ENCODE measurements at places on chromosomes 11 and 22.

GRCh38 chr11:16827139-16827538, 88.7 kb downstream of the C11orf58 start:
- no peak for DNase-seq

GRCh38 chr11:387193-387793, 6.7 kb upstream of the PKP3 start:
- no peak for DNase-seq

GRCh38 chr11:83124636-83125424, 32.1 kb upstream of the PCF11 start:
- DNase-seq, result no peak

DNA sequence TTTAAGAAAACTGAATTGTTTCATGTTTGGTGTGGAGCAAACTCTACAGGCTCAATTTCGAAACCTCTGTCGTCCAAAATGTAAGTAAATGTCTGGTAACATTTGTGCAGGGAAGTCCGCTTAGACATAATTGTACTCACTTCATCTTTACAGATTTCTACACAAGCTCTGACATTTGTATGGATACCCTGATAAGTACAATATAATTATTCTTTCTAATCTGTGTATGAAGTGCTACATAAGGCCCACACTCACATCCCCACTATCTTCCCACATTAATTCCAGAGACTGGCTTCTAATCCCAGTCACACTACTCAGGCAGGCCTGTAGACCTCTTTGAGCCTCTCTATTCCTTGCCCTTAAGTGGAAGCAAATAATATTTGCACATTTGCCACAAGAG, 129.2 kb upstream of the LMO1 start:
- no peak for DNase-seq

- DNase-seq, result no peak
These were observed 10.7 kb upstream of the TXN2 start for GRCh38 chr22:36492109-36492508.

GRCh38 chr11:46296059-46296527, 18.6 kb downstream of the CREB3L1 start:
- no peak for DNase-seq

GRCh38 chr11:115162919-115163318, 341.3 kb downstream of the CADM1 start:
- no peak for DNase-seq

GRCh38 chr11:14361951-14362350, 3.0 kb upstream of the RRAS2 start:
- no peak for DNase-seq

DNA sequence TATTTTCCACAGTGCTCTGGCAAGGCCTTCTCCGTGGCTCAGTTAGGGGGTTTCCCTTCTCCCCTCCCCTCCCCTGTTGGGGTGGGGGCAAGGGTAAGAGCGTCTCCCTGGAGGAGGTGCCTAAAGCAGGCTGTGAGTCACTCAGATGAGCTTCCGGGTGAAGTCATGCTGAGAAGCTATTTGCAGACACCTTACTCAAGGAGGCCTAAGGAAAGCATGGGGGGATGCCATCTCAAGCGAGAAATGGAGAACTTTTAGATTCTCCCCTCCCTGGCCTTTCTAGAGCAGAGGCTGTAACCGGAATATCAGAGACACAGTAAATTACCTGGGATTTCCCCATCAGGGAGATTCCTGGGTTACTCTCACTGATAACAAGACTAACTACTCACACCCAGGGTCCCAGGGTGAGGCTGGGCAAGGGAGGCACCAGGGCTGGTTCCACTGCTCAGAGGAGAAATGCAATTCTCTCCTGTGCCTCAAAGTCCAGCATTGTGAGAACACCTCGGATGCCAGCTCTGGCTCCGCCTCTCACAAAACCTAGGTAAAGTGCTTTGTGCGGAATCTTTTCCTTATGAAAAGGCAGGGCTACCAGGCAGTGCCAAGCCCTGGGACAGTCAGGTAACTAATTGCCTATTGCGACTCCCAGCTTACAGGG, 123.6 kb downstream of the ABTB2 start:
- peak; percentile 58 for DNase-seq

- DNase-seq, result no peak
These were observed 68.3 kb downstream of the DDIAS start for GRCh38 chr11:82969811-82970210.

GRCh38 chr11:9025101-9025850, 21.5 kb upstream of the NRIP3 start:
- DNase-seq, result no peak

DNA sequence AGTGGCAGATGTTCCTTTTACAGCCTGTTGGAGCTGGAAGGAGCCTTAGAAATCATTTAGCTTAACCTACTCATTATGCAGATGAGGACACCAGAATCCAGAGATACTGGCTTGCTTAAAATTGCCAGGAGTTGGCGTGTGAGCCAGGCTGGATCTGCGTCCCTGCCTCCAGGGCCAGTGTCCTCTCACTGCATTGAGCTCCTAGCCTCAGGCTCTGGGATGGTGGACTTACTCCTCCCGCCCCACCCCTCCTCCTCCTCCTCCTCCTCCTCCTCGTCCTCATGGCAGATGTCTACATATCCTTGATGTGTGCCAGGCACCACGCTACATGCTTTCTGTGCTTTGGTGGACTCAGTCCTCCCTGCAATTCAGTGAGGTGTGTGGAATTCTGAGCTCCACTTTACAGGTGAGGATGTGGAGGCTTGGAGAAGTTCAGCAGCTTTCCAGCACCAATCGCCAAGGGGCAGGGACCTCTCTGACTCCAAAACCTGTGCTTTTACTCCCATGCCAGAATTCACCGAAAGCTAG, 24.1 kb downstream of the ADAMTS15 start:
- DNase-seq, result no peak

DNA sequence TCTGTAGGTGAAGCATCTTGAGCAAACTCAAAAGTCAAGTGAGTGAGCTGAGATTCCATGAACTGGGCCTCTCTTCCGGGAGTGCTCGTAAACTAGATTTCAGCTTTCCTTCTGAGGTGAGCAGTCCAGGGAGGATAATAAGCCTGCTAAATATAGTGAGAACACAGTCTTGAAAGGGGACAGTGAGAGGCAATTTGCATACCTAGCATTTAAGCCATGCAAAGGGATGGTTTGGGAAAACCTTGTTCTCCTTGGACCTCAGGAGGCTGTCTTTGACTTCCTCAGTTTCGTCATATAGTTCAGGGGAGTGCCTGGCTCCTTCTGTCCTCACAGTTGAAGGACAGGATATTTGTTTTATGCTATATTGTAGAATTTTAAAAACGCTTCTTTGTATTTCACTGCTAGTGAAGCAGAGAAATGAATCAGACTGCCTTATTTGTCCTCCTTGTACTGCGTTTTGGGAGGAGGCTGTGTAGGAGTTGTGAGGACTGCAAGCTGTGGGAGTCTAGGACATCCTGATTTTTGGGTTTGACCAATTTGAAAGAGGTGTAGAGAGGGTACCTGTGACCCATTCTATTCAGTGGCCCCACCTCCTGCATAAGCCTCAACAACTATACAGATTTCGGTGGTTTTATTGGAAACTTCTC, 11.0 kb upstream of the SORL1-AS1 start:
- no peak for DNase-seq

- DNase-seq, result no peak
These were observed 815.9 kb downstream of the KCNA4 start for GRCh38 chr11:29200791-29201562.

DNA sequence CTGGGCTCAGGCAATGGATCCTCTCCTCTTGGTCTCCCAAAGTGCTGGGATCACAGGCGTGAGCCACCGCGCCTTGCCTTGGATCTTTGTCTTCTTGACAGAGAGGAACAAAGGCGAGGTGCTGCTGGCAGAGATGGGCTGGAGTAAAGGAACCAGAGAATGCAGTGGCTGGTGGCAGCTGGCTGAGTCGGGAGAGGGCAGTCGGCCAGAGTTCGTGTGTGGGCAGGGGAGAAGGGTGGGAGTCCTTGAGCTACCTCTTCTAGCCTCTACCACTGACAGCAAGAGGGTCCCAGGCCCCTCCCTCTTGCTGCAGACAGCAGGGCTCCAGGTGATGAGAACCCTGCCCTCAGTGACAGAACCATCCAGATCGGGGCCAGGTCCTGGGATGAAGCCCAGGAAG, 86.2 kb upstream of the LINC01488 start:
- no peak for DNase-seq

- no peak for DNase-seq
These were observed 261.4 kb upstream of the POU2AF2 start for GRCh38 chr11:110984147-110984546.

DNA sequence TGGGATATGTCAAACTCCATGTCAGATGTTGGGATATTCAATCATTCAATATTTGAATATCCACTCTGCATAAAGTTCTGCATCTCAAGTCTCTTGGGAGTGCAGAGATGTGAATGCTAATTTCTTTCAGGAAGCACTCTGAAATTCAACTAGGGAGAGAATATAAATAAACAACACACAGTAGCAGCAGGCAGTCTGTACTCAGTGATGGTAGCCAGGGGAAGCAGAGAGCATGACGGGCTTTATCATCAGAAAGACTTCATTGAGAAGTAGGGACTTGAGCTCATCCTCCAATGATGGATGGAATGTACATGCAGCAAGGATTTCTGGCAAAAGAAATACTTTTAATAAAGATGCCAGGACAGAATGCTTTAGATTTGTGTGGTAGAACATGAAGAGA, 9.8 kb upstream of the TEAD1 start:
- no peak for DNase-seq

GRCh38 chr11:71962428-71963038, 33.7 kb downstream of the RNF121 start:
- DNase-seq, result no peak

- no peak for DNase-seq
These were observed 9.0 kb upstream of the MUC5AC start for GRCh38 chr11:1148752-1149180.

DNA sequence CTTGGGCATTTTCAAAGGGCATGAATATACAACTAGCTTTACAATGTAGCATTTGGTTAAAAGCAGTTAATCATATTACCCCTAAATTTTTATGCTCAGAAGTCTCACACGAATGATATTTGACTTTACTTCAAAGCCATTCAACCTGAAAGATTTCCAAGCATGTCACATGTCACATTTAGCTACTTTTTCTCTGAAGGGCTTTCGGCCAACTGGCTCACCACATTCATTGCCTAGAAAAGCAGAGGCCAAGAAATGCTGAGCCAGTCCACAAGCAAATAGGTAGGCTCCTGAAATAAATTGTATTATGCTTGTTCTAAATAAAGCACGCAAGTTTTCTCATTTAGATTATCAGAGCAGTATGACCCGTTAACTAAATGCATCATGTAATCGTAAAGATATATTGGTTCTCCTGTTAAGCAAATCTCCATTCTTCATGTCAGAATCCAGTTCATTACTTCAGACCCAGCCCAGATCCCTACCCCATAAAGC, 30.6 kb downstream of the PAX6 start:
- no peak for DNase-seq

DNA sequence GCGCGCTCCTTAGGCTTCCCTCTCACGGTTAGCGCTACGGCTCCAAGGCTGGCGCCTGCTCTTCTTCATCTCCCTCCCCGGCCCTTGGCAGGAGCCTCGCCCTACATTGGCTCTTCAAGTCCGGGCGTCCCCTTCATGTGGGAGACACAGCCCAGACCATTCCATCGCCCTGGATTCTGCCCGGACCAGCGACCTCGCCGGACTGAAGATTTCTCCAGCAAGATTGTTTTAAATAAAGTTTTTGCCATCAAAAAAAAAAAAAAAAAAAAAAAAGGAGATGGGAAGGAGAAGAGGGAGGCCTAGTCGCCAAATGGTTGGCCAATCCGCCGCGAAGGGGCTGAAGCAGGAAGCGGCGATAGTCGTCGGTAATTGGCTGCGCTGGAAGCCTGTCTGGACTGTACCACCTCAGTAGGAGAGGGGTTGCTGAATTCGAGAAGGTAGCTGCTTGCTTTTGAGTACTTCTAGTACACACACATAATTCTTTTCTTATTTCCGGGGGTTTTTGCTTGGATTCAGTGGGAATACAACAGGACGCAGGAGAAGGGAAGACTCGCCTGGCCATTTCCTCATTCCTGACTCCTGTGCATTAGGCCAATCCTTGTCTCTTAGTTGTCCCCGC, 688 bp upstream of the ZDHHC5 start:
- DNase-seq, result peak; percentile 87

- no peak for DNase-seq
These were observed 425.4 kb downstream of the ETS1 start for GRCh38 chr11:128161994-128162393.

GRCh38 chr22:30884211-30885000, 84.2 kb downstream of the MORC2 start:
- no peak for DNase-seq

DNA sequence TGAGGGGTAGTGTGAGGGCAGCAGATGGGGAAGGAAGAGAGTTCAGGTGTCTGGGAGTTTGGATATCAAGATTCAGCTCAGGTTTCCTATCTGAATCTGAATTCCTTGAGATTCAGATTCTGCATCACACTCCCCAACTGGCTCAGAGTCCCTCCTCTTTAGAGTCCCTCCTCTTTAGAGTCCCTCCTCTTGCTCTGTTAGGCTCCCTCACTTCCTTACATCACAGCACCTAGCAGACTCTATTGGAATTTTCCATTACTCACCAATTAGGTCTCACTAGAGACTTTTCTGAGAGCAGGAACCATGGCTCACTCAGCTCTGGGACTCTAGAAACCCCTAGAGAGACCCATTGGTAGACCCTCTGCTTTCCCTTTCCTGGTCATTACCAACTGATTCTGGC, 303.4 kb upstream of the SYN3 start:
- no peak for DNase-seq

DNA sequence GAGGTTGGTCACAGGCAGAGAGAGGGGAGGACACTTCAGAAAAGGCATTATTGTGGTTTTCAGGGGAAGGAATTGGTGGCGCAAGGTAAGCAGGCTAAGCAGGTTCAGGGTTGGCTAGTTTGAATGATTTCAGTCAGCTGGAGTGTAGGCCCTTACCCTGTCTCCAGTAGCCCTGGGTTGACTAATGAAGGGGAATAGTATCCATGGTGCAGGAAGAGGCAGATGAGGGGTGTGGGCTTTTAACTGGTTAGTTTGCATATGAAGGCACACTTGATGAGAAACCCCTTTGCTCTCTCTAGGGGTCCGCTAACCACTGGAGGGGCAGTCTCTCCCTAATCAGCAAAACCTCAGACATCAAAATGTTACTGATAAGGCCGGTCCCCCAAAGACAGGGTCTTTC, 249.7 kb downstream of the AASDHPPT start:
- no peak for DNase-seq

DNA sequence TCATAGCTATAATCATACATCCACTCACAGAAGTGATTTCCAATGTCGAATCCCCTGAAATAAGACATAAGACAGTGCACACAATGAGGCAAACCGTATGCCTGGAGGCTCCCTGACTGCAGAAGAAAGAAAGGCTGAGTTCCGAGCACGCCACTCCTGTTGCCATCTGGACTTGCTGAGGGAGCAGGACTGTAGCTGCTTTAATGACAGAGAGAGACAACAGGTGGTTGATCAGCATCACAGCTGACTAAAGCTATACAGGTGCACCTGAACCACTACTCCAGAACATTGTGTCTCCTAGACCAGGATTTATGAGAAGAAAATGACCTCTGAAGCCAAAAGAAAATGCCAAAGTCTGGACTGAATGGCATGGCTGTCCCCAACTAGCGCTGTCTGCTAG, 27.0 kb downstream of the TCIRG1 start:
- DNase-seq, result no peak

- peak; percentile 51 for DNase-seq
These were observed 101.1 kb upstream of the PITPNB start for GRCh38 chr22:28019881-28020861.

GRCh38 chr11:116170526-116171120, 602.2 kb downstream of the BUD13 start:
- DNase-seq, result no peak

- DNase-seq, result no peak
These were observed 36.0 kb downstream of the KCNQ1 start for GRCh38 chr11:2480874-2481220.
